ENCODE measurements at places on chromosomes 7 and 10.

DNA sequence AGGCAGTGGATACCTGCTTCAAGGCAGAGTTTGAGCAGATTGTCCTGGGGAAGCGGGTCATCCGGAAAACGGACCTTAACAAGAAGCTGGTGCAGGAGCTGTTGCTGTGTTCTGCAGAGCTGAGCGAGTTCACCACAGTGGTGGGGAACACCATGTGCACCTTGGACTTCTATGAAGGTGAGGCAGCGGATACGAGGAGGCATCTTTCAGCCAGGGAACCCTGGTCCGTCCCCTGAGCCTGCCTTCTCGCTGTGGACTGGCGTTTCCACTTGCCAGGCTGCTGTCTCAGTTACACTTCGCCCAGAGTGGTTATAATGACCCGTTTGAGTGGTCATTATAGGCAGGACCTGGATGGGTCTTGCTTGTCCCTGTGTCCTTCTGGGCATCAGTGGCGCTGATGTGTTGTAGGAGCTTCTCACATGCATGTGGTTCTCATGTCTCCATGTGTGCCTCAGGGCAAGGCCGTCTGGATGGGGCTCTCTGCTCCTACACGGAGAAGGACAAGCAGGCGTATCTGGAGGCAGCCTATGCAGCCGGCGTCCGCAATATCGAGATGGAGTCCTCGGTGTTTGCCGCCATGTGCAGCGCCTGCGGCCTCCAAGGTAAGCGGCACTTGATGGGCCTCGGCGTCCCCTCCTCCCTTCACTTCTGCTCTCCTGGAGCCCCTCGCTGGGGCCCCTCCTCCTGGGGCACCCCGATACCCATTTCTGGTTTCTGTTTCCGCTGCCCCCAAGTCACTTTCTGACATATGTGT is 18.0 kb downstream of the UPP1 start:
- no peak for DNase-seq

DNA sequence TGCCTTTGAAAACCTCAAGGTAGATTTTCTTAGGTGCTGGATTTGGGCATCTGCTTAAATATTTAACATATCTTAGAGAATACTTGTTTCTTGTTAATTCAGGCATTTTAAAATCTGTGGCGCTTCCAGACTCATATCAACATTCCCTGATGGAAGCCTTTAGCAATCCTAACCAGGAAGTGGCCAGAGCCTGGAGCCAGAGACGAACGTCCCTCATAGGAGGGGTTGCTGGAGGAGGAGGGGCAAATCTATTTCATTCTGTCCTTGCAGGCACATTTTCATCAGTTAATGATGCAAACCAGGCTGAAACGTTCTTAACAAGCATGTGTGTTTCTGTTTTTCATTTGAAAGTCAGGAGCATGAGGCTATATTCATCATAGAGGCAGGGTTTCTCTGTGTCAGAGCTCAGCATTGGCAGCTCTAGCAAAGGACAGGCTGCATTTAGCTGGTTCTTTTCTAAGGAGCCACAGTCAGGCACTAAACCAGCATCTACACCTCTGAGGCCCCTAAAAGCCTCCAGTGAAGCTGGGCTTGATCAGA is 17.8 kb upstream of the IFIT2 start:
- DNase-seq, result peak; percentile 91

GRCh38 chr7:38211940-38212339 is 33.9 kb downstream of the STARD3NL start:
- no peak for DNase-seq

GRCh38 chr10:64261676-64262075 is 740.5 kb downstream of the REEP3 start:
- DNase-seq, result no peak

GRCh38 chr10:108970016-108970415 is 953.3 kb downstream of the XPNPEP1 start:
- peak; percentile 4 for DNase-seq
